ENCODE measurements at places on chromosomes 1 and 21. TPM values are rescaled to one million over a fixed set of nuclear protein-coding genes. Genes with fewer than 3 reads are reported as not detected.

Gene NIBAN1
- 39.7 TPM for polyA plus RNA-seq

Gene FNBP1L
- 44.1 TPM for polyA plus RNA-seq

Gene SLC45A1
- polyA plus RNA-seq = 0.81 TPM

Gene RAD54L
- polyA plus RNA-seq = 6.7 TPM

Gene PPM1J
- polyA plus RNA-seq = 3.8 TPM

Gene PLD5
- 1.4 TPM for polyA plus RNA-seq

Gene TDRD5
- polyA plus RNA-seq = not detected

Gene KIF21B
- polyA plus RNA-seq = 1.1 TPM

Gene CEPT1
- 23.7 TPM for polyA plus RNA-seq

Gene PRAMEF20
- polyA plus RNA-seq = not detected

Gene TAL1
- 3.6 TPM for polyA plus RNA-seq

Gene UBL4B
- not detected for polyA plus RNA-seq

Gene CLCA1
- polyA plus RNA-seq = not detected

Gene RHEX
- 0.28 TPM for polyA plus RNA-seq

Gene TTC13
- polyA plus RNA-seq = 19.6 TPM

Gene VHLL
- polyA plus RNA-seq = not detected

Gene C1orf185
- not detected for polyA plus RNA-seq

Gene AKR1A1
- polyA plus RNA-seq = 77.2 TPM

Gene GJA9
- 0.34 TPM for polyA plus RNA-seq

Gene EPHA8
- not detected for polyA plus RNA-seq

Gene GDAP2
- polyA plus RNA-seq = 7.5 TPM

Gene SERINC2
- polyA plus RNA-seq = 45.1 TPM

Gene FCRLA
- polyA plus RNA-seq = 0.46 TPM

Gene AADACL3
- polyA plus RNA-seq = not detected

Gene DPT
- polyA plus RNA-seq = 70.2 TPM

Gene NES
- polyA plus RNA-seq = 1,095 TPM

Data from hindlimb muscle (tissue), 1 donor.